ENCODE measurements at places on chromosomes 7 and 10. TPM values are rescaled to one million over a fixed set of nuclear protein-coding genes. Genes with fewer than 3 reads are reported as not detected.

The DDC gene
- 1.7 TPM for total RNA-seq

The ZNF736 gene
- 32.4 TPM for total RNA-seq

The AKR1C8 gene
- not detected for total RNA-seq

The EPO gene
- not detected for total RNA-seq

The TMEM270 gene
- not detected for total RNA-seq

The WDFY4 gene
- total RNA-seq = 8.7 TPM

GRCh38 chr7:6709808-6710207 is 3.1 kb upstream of the ZNF12 start:
- no peak for DNase-seq

GRCh38 chr7:69773535-69774225 is 175.4 kb downstream of the AUTS2 start:
- peak; percentile 12 for DNase-seq

- DNase-seq = no peak
Observed at GRCh38 chr7:14505906-14506305, 396.6 kb downstream of the DGKB start.

DNA sequence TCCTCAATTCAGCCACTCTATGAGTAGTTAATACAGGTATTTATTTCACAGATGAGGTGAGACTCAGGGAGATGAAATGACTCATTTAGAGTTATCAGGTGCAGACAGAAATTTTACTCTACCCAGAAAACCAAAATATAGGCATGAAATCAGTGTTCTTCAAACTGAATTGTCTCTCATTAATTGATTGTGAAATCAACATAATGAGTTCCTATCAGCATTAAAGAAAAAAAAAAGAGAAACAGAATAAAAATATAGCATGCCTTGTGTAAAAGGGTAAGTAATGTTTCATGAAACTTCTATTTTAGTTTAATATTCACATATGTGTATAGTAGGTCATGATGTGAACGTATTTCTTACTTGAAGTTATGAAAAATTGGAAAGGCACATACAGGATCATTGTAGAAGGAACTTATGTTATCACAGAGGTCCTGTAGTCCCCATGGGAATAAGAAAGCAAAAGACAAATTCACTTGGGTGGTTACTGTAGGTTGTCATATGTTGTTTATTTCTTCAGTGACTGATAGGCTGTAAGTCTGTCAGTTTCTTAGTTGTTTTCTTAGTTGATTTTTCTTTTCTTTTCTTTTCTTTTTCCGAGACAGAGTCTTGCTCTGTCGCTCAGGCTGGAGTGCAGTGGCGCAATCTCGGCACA is 47.5 kb downstream of the KAT6B start:
- no peak for DNase-seq

DNA sequence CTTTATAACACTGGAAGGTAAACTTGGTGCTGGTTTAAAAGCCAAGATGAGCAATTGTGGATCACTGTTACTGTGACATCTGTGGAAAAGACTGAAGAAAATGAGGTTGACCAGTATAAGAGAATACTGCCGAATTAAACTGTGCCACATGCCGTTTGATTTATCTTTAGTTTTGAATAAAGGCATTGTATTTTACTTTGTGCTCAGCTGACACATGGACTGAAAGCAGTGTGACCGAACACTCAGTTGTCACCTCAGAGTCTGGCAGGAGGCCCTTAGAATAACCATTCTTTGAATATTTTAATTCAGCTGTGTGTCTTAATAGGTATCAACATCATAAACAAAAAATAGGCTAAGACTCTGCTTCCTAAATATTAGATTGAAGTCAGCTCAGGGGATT is 133.7 kb upstream of the GJD4 start:
- DNase-seq = no peak

DNA sequence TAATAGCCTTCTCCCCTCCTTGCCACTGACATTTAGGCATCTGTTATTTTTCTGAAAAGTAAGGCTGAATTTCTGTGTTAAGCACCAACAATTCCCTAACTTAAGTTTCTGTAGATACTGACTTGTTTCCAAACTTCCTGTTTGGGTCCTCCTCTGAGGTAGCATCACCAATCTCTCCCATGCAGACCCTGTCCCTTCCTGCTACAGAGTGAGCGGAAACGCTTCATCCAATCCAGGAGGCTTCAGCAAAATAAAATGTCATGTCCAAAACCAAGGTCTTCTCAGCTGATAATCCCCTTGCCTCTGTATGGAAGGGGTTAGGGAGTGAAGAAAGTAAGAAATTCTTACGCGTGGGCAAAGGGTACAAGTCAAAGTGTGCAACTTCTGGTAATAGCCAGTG is 29.9 kb downstream of the XPNPEP1 start:
- no peak for DNase-seq

GRCh38 chr10:50333872-50334271 is 82.6 kb upstream of the ASAH2 start:
- no peak for DNase-seq

DNA sequence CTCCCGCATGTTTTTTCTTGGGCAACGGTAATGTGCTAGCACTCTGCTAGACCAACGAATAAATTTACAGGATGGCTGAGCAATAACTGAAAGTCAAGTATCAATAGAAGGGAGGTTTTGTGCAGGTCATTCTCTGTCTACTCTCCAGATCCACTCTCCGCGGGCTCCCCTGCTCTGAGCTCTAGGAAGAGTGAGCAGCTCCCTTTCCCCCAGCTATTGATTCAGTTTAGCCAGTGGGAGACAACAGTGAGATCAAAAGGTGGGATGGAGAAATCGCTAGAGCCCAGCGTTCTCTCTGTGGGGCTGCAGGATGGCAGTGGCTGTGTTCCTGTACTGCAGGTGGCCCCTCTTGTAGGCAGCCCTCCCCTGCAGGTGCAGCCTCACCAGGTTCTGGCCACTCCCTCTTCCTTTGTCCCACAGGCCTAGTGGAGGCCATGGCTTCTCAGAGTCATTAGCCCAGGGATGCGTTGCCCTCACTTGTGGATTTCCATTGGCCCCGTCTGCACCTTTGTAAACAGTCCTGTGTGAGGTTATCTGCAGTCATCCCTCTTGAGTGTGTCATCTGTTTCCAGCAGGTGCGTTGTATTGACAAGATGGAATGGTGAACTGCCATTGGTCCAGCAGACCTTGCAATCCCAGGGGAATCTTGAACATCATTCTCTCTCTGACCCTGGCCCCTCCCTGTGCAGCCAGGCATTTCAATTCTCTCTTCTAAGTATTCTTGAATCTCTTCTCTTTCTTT is 11.1 kb downstream of the MSRB2 start:
- no peak for DNase-seq

- DNase-seq = peak; percentile 48
Observed at GRCh38 chr10:124087672-124088634, 5.4 kb downstream of the CHST15 start.

DNA sequence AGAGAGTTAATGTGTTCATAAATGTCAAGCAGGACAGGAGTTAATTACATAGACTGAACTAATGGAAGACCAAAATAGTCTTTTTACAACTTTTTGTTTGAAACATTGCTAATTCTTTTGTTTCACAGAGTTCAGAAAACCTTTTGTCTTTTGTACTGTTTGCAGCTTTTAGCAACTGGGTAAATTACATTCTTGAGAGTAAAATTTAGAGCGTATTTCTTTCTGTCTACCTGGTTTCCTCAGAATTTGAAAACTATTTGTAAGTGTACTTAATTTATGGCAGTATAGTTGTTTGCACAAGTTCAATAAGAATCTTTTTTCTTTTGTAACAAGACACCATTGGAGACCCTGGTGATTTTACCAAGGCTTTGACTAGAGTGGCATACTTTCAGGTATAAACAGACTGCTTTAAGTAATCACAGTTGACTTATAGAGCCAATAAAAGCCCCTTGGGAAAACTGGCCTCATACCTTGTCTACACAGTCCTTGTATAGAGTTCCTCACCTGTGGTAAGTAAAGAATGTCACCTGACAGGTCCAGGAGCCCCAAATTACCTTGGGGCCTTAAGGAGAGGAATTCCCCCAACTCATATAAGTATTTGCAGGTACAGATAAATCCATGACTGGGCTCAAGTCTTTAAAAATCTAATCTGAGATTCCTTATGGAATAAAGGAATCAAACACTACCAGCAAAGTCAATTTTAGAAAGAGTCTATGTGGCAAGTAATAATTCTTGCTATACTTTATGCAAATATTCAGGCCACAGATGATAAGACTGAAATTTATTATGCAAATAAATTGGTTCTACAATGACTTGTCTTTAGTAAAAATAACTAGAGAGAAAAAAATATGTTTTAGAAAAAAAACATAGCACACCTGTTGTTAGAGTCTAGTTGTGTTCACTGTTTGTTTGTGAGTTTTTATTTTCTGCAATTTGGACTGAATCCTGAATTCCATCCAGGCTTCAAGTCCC is 23.6 kb upstream of the CREB3L2 start:
- no peak for DNase-seq

- DNase-seq = no peak
Observed at GRCh38 chr7:34034728-34035127, 129.4 kb downstream of the BMPER start.

GRCh38 chr10:42680267-42680666 is 41.9 kb upstream of the ZNF33B start:
- DNase-seq = no peak

GRCh38 chr7:48312151-48312550 is 140.9 kb downstream of the ABCA13 start:
- DNase-seq = no peak

GRCh38 chr10:71009126-71009525 is 120.8 kb upstream of the PCBD1 start:
- no peak for DNase-seq

GRCh38 chr7:12572941-12573575 is 2.5 kb downstream of the SCIN start:
- no peak for DNase-seq

DNA sequence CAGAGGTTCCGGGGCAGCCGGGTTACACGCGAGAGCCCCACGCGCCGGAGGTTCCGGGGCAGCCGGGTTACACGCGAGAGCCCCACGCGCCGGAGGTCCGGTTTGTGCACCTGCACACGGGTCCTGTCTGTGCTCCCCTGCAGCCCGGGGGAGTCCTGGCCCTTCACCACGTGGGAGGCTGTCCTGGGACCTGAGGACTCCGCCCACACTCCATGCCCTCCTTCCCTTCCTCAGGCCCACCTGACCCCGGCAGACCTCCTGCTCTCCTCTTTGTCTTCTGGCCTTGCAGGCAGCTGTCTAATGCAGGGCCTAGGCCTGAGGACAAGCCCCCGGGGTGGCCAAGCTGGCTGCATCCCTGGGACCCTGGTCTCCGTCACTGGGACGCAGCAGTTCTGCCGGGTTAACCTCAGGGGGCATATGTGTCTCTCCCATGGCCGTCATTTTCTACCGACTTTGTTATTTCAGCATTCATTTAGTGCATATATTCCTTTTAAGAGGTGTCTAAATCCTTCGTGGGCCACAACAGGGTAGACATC is 374.6 kb downstream of the DNAJB6 start:
- no peak for DNase-seq

- DNase-seq = no peak
Observed at GRCh38 chr7:75596727-75597614, 104.9 kb downstream of the SPDYE5 start.

- DNase-seq = no peak
Observed at GRCh38 chr7:64849250-64849923, 53.7 kb upstream of the ZNF273 start.

- no peak for DNase-seq
Observed at GRCh38 chr10:9819756-9820494, 1197.7 kb upstream of the CELF2 start.

DNA sequence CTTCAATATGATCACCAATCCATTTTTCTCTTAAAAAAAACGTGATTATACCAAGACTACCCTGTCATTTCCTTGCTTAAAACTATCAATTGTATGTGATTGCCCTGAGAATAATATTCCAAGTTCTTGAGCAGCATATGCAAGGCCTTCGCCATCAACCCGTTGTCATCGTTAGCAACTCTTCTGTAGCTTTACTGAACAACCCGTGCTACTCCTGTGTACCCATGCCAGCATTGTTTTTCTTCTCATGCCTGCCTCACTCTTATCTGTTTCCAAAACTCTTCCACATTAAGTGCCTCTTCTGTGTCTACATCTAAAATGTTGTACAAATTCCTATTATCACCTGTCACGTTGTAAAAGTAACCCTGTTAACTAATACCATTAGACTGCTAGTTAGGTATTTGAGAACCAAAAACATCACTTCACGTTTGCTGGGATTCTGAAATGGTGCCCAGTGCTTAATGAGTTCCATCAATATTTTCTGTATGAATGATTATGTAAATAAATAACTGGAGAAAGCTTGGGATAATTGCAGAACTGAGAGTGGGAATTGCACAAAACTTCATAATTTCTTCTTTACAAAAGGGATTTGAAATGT is 10.5 kb downstream of the CAV2 start:
- DNase-seq = no peak
